ENCODE measurements at places on chromosomes 11 and 22.

DNA sequence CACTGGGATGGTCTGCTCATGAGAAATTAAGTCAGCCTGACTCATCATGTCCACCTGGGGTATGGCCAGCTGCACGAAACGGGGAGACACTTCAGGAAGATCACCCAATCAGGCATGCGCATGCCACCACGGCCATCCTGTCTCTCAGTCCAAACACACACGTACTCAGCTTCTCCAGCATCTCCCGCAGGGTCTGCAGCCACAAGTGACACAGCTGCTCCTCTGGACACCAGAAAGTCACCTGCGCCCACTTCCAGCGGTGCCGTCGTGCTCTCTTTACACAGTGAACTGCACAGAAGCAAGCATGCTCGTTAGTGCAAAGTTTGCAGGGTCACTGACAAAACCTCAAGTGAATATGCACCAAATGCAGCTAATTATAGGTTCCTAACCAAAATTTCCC lies 18.1 kb downstream of the CERK start:
- DNase-seq, result no peak

- no peak for DNase-seq
Observed at GRCh38 chr22:49996119-49996517, 16.4 kb downstream of the IL17REL start.

DNA sequence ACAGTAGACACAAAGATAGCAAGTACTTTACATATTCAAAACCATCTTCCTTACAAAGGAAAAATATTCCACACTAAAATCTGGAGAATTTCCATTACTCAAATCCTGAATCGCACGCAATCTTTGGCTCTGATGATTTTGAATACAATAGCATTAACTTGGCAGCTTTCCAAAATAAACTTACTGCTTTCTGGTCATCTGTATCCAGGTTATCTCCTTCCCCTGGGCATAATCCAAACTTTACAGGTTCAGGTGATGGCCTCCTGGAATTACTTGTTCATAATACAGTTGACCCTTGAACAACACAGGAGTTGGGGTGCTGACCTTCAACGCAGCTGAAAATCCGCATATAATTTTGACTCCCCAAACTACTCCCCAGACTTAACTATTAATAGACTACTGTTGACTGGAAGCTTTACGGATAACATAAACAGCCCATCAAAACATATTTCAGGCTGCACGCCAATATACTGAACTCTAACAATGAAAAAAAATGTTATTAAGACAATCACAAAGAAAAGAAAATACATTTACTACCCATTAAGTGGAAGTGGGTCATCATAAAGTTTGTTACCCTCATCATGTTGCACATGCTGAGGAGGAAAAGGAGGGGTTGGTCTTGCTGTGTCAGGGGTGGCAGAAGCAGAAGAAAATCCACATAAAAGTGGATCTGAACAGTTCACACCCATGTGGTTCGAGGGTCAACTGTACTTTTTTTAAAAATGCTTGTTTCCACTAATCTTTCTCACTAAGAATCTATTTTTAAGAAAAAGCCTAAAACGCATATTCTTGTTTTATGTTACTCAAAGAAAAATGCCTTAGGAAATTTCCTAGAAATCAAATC lies 6.5 kb downstream of the MTMR2 start:
- no peak for DNase-seq

DNA sequence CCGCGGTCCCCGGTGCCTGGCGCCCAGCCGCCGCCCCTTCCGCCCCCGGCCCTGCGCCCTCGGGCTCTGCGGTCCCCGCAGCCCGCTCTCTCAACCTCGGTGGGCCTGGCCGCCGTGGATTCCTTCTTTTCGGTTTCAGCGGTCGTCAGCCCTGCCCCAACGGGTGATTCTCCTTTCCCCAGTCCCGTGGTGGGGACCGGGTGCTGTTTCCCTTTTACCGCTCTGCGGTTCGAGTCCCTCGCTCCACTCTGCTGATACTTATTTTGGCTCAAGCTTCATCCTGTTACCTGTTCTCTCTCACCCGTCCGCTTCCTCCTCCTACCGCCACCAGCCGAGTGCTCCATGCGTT lies 494 bp downstream of the ZDHHC5 start:
- no peak for DNase-seq

DNA sequence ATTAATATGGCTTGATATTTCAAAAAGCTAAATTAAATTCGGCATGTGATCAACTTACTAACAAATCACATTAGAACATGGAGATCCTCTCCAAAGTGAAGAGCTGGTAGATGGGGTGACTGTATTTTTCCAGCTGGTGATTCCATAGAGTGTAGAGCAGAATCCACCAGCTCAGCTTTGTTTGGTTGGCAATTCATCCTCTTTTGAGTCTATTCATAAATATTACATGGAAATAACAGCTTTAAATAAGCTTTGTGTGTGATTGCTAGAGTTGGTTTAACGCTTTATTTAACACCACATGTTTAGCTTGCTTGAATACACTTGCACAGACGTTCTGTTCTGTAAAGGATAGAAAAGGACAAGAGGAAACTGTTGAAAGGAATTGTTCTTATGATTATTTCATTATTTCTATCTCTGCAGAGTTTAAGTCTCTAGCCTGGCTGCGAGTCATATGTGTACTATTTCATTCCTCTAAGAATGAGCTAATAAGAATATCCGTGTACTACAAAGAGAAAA lies 738.3 kb upstream of the KIRREL3 start:
- DNase-seq, result no peak

Measured in NAMALWA (cell line).